ENCODE measurements at places on chromosomes 16 and 17.

DNA sequence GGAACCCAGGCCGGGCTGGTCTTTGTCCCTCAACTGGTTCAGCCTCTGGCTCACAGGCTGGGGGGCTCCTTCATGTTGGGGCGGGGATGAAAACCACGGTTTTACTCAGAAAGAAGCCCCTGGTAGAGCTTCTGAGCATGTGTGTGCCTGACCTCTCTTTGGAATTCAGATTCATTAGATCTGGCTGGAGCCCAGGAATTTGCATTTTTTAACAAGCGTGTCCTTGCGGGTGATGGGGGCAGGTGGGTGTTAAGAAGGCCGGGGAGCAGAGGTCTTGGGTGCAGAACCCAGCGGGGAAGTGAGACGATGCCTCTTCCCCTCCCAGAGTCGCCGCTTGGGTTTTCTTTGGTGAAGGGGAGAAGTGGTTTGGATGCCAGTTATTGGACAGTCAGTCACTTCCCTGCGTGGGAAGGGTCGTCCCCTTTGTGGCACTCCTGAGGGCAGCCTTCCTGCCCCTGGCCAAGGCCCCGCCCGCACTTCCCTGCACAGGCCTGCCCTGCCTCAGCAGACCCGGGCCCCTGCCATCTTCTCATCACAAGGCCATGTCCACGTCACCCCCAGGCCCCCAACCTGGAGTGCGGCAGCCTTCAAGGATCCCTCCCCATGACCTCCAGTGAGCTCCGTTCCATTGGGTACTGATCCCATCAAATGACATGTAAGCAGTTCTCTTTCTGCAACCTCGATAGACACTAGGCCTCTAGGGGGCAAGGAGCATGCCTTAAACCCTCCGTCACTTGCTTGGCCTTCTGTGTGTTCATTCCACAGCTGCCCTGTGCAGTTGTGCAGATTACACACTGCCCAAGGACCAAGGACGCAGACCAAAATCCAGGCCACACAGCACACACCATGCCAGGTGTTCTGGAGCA is 177.7 kb upstream of the CIBAR2 start:
- DNase-seq: no peak

DNA sequence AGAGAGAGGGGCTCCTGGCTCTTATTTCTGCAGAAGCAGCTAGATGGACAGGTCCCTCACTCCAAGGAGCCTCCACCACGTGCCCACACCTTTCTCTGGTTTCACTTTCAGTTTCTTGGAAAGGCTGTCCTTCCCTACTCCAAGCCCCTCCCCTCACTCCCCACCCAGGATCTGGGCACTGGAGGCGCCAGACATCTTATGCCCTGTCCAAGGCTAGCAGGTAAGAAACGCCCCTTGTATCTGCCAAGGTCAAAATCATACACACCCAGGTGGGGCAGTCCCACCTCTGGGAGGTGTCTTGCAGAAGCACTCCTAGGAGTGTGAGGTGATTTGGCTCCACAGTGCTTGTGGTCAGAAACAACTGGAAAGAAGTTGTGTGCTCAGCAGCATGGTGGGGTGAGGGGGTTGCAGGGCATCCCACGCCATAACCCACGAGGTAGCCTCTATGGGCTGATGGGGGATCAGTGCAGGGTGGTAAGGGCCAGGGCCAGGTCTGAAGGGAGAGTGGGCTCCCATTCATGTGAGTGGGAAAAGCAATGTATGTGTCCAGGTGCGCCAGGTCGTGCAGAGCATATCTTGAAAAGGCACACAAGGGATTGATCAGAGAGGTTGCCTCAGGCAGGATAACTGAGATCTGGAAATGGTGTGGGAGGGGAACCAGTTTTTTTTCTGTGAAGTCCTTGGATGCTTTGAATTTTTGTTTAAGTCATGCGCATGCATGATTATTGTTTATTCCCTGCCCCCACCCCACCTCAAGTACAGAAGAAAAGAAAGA is 31.8 kb upstream of the PRM1 start:
- peak; percentile 72 for DNase-seq

DNA sequence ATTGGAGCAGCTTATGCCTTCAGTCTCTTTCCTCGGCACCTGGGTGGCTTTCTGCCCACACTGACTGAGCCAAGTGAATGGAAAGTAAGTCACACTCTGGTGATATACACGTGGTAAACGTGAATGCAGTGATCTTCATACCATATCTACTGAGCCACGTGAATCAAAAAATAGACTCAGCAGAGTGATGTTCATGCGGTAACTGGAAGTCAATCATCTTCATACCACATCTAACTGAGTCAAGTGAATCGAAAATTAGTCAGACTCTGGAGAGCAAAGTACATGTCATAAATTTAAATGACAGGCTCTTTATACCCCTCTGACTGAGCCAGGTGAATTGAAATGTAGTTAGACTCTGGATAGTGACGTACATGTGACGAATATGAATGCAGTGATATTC is 47.1 kb upstream of the ARL4D start:
- DNase-seq: no peak

DNA sequence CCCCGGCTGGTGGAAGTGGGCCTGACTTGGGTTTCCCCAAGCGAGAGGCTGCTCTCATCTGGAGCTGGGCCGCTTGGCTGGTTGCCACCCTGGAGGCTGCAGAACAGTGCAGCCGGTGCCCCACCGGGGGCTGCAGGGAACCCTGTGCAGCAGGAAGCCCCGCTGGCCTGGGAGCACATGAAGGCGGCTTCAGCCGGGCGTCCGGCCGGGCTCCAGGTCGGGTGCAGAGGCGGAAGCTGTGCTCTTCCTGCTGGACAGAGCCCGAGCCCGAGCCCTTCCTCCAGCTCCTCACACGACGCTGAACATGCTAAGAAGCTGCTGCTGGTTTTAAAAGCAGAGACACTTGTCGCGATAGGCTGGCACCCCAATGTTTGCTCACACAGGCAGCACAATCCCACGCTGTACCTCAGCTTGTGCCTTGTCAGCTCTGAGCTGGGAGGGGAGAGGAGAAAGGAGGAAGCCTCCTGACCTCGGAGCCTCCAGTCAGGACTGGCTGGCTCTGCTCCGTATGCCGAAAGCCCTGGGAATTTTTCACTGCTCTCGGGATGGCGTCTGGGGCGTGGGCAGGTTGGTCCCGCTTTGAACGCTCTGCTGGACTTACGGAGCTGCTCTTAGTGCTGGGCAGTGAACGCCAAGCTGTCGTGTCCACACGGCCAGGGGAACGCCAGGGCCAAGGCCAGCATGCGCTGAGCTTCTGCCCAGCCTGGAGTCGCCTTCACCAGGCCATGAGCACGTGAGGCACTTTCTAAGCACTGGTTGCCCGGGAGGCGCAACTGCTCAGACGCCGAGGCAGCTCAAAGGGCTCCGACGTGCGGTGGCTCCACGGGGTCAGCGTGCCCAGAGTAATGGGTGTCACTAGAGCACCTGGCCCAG is 8.8 kb downstream of the CDK5R1 start:
- DNase-seq: peak; percentile 27

GRCh38 chr17:1481736-1482135 is 10.8 kb downstream of the MYO1C start:
- no peak for DNase-seq

GRCh38 chr17:39612935-39613464 is 5.3 kb upstream of the NEUROD2 start:
- no peak for DNase-seq

GRCh38 chr17:62723842-62724241 is 84.3 kb downstream of the MARCHF10 start:
- DNase-seq: no peak

DNA sequence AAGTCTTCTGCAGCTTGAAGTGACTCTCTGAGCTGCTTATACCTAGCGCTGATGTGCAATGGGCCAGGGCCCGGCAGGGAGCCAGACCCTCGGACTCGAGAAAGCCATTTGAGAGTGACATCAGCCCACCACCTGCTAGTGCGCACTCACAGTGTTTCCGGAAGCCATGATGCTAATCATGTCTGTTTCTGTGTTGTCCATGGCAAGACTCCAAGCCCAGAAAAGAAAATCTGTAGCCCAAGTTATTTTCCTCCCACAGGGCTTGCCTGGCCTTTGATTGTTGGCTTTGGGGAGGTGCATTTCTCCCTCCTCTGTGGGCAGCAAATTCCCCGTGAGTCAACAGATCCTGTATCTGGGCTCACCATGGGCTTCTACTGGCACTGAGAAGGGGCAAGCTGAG is 1.8 kb upstream of the CDRT4 start:
- DNase-seq: no peak
